Activated CD4-positive, alpha-beta T cell treated with anti-CD3 and anti-CD28 coated beads, Interleukin-2, amount 50 U/mL, for 48 hours (primary cell): ENCODE measurements at places on chromosomes 1 and 21.

GRCh38 chr1:17569200-17570139 lies 30.0 kb downstream of the ARHGEF10L start:
- no peak for DNase-seq

DNA sequence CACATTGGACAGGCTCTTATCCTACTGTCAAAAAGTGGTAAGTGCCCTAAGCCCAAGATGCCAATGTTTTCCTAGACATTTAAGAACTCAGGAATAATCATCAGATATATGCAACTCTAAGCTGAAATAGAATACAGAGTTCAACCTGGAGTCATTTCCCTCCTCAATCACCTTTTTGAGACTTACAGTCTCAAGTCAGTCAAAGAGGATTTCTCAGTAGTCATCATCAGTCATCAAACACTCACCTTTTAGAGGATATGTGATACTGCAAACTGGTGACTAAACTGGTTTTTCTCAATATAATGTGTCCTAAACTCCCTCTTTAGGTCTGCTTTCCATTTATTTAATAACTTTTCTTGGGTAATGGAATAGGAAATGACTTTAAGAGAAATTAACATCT lies 145.3 kb upstream of the ADAMTS5 start:
- DNase-seq: no peak

- no peak for DNase-seq
Measured at GRCh38 chr21:41808094-41808493, 41.2 kb upstream of the RIPK4 start.

DNA sequence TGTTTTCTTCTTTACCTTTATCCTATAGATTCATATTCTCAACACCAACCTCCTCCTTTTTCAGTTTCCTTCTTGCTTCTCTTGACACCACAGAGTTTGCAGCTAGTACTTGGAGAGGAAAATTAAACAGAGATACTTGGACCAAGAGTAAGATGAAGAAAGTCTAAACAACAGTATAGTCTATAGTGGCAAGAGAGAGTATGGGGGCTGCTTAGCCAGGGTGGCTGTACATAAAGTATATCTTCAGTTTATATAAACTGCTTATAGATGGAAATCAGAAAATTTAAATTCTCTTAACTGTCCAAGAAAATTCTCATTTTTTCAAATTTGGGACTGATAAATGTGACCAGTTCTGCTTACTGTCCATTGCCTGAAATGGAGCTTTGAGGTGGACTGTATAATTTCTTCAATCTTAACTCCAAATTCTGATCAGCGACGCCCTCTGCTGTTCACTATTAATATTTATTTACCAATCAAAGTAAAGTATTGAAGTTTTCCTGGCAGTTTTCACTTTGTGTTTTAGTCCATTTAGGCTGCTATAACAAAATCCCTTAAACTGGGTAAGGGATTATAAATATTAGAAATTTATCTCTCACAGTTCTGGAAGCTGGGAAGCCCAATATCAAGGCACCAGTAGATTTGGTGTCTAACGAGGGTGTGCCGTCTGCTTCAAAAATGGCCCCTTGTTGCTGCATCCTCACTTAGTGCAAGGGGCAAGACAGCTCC lies 14.8 kb upstream of the METTL18 start:
- no peak for DNase-seq
